Erythroblast (primary cell): ENCODE measurements at places on chromosomes 2 and 18.

- peak; percentile 90 for DNase-seq
Observed at GRCh38 chr2:73373344-73373743, 12.3 kb upstream of the ALMS1 start.

DNA sequence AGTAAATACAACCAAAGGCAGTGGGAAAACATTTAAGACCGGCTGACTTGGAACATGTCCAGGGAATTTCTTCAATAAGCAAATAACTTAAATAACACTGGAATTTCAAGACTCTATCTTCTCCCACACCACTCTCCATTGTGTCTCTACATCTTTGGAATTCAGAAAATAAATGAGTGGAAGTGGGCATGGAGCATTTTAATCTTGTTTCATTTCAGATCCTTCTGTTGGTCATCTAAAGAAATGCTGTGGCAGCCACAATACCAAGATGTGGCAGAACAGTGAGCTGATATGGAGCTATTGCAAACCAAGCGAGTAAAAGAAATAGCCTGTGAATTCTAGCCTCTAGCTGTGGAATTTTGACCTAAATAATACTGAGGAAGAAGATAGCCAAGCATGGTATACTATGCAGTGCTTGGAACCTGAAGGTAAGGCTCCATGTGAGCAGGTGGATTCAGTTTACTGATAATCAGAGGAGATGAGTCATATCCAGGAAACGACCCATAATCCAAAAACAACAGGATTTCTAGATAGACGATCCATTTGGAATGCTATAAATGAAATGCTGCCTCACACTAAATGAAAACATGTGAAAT is 157.1 kb upstream of the SCN7A start:
- DNase-seq, result no peak

DNA sequence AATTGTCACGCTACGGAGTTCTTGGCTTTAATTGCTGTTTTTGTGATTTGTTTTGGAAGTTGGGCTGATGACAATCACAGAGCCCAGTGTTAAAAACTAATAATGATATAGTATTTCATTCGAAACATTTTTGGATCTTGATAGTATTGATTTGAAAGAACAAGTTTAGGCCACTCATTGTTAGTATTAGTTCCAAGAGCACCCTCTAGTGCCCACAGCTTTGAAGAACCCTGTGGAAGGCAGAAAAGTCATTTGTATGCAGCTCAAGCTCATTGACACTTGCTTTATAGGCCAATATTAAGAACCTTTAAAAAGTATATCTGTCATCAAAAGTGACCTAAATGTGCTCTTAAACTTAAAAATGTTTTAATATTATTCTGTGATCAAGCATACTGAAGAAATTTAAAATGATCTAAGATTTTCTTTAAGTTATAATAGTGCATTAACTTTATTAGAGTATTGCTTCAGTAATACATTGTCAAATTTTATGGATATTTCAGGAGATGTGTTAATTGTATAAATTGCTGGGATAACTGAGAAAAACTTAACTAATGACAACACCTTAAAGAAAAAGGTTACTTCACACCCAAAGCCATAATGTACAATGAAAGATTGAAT is 191.0 kb downstream of the GRB14 start:
- peak; percentile 7 for DNase-seq

- DNase-seq, result no peak
Observed at GRCh38 chr2:174124181-174124580, 124.2 kb downstream of the OLA1 start.

DNA sequence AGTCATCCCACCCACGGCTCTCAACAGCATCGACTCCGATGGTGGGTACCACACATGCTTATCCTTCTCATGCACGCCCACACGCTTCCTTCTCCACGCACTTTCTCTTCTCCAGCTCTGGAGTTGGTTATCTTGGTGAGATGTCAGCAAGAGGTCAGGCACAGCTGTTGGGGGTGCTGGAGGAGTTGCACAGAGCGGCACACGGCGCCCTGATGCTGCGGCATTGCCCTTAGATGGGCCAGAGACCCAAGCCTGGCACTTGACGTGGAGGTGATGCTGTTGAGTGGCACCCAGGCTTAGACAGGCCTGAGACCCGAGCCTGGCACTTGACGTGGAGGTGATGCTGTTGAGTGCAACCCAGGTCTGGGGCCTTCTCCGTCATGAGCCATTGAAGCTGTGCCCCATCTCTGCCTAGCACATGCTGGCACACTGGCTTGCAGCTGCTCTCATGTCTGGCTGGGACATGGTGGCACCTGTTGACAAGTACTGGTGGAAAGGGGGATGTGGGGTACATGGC is 83.2 kb downstream of the DGKD start:
- no peak for DNase-seq

DNA sequence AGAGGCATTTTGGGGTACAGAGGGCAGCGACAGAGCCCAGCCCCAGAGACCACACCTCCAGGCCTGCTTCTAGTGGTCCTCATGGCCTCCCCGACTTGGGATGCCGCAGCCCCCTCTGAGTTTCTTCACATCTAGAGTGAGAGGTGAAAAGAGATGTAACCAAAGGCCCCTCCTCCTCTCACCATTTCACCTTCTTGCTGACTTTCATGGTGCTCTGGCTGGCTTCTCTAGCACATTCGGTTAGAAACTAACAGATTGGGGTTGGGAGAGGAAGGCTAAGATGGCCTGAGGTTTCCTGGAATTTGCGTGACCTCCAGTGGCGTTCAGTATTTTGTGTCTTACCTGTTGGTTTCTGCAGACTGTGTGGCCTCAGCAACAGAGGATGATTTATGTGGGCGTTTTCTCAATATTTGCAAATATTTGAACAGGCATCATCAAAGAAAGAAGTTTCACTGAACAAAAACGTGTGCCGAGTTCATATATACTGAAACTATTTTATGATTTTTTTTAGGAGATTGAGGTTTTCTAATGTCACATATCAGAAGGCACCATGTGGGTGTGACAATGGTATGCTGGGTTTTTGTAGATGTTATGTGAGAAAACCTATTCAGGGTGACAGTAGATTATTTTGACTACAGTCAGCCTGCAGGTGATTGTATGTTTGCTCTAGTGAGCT is 69.9 kb upstream of the BCL2L11 start:
- DNase-seq, result no peak

GRCh38 chr2:1510176-1510575 is 96.9 kb downstream of the TPO start:
- DNase-seq, result no peak

DNA sequence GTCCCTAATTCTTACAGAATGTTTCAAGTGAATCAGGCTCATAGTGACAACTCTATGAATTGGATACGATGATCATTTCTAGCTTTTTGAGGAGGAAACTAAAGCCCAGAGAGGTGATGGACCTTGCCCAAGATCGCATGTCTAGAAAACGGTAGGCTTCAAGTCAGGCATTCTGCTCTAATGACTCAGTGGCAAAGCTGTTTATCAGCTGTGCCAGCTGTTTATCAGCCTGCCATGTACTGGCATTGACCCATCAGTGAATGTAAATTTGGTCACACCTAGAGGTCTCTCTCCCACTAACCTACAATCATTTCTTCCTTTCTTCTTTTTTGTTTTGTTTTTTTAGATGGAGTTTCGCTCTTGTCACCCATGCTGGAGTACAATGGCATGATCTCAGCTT is 6.1 kb upstream of the DAW1 start:
- DNase-seq, result no peak

DNA sequence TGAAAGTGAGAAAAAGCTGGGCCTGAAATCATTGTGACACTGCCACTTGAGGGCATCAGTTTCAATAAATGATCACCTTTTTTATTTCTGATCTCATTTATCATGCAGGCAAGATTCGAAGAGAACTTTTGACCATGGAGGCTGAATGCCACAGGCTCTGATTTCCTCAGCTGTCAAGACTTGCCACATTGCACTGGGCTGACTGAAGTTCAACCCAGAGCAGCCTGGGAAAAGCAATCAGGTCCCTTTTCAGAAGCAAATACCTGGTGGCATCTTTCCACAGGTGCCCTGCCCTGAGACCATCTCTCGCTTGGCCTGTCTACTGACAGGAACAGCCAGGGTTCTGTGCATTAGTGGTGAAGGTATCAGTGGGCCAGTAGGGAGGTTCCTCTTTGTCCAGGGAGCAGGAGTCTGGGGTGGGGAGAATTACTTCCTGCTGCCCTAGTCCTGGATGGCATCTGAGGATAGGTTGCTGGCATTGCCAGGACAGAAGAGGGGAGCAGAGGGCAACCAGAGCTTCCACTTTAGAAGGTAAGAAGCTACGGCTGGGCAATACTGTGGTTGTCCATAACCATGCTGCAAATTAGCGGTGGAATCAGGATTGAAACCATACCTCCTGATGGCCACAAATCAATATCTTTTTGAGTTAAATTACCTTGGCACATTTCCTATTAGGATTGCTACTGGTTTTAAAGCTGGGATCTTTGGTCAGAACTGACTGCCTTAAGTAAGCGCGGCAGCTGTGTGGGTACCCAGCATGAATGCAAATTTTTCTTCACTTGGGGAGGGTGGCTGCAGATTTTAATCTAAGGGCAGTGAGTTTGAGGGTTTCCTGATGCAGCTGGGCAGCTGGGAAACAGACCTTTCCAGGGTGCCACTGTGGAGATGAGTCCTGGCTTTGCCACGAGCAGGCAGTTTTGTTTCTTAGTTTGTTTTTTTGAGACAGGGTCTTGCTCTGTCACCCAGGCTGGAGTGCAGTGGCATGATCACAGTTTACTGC is 394.5 kb downstream of the ALK start:
- DNase-seq, result no peak

DNA sequence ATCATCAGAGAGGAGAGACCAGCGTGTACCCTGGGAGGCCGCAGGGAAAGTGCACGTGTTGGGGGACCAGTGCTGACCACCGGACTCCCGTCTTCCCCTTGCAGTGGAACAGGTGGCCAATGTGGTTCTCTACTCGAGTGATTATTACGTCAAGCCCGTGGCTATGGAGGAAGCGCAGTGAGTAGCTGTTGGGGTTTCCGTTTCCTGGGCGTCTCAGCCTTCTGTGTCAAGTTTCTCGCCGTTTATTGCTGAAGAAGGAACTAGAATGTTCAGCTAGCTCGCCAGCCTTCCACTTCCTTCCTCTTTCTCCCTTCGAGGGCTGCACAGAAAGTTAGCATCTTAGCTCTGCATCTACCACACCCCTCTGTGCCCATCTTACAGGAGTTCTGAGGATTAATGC is 22.8 kb upstream of the DGKD start:
- DNase-seq, result no peak

DNA sequence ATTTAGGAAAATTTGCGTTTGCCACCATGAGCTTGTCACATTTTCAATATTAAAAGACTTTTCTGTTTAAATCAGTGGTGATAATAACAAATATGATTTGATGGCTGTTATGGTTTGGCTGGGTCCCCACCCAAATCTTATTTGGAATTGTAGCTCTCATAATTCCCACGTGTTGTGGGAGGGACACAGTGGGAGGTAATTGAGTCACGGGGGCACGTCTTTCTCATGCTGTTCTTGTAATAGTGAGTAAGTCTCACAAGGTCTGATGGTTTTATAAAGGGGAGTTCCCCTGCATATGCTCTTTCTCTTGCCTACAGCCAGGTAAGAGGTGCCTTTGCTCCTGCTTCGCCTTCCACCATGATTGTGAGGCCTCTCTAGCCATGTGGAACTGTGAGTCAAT is 83.4 kb upstream of the RGPD4 start:
- DNase-seq, result no peak

DNA sequence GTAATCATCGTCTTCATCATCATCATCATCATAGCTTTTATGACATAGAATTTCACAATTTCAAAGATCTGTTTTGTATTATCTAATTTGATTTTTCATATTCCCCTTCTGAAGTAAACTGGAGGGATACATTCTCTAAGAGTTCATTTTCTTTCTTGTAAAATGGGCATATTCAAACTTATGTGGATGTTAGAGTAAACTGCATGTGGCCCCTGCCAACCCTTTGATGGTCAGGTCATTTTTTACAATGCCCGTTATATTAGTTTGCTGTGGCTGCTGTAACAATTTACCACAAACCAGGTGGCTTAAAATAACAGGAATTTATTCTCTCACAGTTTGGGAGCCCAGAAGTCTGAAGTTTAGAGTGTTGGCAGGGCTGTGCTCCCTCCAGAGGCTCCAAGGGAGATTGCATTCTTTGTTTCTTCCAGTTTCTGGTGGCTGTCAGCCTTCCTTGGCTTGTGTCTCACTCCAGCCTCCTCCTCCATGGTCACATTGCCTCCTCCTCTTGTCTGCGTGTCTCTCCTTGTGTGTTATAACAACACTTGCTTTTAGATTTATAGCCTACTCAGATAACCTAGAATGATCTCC is 127.5 kb upstream of the MMADHC start:
- DNase-seq, result no peak

DNA sequence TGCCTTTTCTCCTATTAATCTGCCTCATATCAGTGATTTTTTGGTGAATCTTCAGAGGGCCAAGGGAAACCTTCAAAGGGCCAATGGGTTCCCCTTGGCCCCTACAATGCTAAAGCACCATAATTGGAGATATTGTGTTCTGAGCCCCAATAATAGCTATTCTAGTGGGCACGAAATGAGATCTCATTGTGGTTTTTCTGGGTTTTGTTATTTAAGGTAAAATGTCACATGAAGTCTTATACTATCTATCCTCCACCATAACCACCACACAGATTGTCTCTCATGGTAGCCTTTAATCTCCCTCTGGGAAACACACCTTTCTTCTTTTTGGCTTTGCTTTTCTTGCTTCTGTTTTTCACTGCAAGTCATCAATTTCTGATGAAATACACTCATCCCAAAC is 152.8 kb downstream of the B3GNT2 start:
- no peak for DNase-seq

DNA sequence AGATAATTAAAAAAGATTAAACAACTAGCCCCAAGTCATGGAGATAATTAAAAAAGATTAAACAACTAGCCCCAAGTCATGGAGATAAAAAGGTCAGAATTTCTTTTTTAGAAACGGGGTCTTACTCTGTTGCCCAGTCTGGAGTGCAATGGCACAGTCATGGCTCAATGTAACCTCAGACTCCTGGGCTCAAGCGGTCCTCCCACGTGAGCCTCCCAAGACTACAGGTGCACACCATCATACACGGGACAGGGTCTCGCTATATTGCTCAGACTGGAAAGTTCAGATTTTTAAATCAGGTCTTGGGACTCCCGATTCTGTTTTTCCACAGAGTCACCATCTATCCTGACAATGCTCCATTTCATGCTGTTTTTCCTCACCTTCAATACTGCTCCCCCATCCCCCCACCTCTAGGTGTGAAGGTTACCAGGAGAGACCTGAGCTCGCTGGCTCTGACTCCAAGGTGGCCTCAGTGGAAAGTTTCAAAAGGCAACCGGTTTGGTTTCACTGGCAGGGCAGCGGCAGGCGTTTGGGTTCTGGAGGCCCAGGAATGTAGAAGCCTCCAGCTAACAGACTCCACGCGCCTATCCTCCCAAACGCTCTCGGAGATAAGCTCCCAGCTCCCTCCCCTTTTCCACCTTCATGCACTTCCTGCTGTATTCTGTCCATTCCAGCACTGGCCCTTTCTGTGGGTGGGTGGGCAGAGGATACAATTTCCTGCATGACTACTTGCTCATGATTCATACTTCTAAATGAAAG is 2.9 kb upstream of the SEMA4C start:
- no peak for DNase-seq

DNA sequence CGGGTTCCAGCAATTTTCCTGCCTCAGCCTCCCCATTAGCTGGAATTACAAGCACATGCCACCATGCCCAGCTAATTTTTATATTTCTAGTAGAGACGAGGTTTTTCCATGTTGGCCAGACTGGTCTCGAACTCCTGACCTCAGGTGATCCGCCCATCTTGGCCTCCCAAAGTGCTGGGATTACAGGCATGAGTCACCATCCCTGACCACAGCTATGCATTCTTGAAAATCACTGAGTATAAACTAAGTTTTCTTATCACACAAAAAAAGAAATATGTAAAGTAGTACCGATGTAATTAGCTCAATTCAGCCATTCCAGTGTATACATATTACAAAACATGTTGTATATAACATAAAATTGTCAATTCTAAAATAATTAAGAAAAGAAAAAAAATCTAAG is 232.7 kb downstream of the MBD2 start:
- no peak for DNase-seq
